ENCODE measurements at places on chromosomes 6 and 20.
A peak's percentile ranks its signal among the peaks of the same experiment; 100 is the strongest.

- H3K36me3 ChIP-seq, result peaks cover 31% of the 10 kb centered on the region
- no peak for DNase-seq
- H3K4me1 ChIP-seq, result peaks cover 64% of the 10 kb centered on the region
- H3K4me3 ChIP-seq, result peak overlapping the region; percentile 96
Measured at GRCh38 chr20:32358632-32358882, 426 bp downstream of the ASXL1 start.

DNA sequence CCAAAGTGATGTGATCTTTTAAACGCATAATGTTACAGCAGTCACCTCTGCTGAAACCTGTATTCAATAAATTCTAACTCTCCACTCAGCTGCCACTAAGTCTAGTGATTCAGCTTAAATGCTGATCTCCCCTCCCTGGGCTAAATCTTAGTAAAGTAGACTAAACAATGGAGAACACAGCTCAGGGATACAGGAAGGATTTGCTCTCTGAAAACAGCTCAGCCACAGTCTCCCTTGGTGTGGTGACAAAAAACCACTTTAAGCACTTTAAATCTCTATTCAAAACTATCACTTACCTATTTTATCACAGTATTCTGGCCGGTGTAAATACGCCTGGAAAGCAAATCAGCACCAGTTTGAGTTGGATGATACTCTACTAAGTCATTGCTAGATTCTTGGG is 130.6 kb downstream of the RFX6 start:
- no peaks in the 10 kb centered on the region for H3K4me1 ChIP-seq
- H3K4me3 ChIP-seq, result no peak overlapping the region
- no peaks in the 10 kb centered on the region for H3K36me3 ChIP-seq
- no peaks in the 10 kb centered on the region for H3K27me3 ChIP-seq
- no peak overlapping the region for H3K27ac ChIP-seq

GRCh38 chr6:116973976-116974375 is 96.9 kb downstream of the RFX6 start:
- no peaks in the 10 kb centered on the region for H3K4me1 ChIP-seq
- H3K27ac ChIP-seq, result no peak overlapping the region
- H3K36me3 ChIP-seq, result no peaks in the 10 kb centered on the region
- H3K4me3 ChIP-seq, result no peak overlapping the region

DNA sequence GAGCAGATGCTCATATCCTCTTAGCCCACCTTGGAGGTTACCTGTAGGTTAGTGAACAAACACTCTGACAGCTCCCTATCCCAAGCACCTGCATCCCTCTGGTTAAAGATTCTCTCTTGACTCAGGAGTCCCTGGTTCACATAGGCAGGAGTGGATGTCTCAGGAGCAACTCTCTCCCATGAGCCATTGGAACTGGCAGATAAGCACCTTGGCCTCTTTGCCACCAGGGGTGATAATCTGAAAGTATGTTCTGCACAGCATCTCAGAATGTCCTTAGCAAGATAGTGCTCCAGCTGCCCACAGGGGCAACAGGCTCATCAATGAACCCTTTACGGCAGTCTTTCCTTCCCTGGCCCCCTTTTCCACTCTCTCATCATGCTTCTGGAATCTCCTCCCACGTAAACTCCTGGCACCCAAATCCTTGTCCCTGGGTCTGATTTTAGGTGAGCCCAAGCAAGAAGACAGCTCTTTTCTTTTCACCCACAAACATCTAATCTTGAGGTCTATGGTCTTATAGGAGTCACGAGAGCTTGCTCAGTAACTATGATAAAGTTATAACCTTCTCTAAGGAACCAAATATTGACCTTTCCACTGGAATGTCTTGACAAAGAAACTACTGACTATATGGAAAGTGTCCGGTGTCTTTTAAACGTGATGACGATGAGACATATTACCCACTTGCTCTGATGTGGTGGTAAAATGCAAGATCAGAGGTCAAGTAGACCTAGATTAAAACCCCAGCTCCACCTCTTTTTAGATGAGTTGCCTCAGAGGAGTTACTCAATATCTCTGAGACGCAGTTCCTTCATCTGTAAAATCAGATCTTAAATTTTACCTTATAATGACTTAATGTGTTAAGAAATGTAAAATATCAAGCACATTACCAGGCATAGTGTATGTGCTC is 39.8 kb upstream of the ISM1 start:
- H3K27ac ChIP-seq, result no peak overlapping the region
- H3K4me3 ChIP-seq, result no peak overlapping the region
- no peaks in the 10 kb centered on the region for H3K36me3 ChIP-seq
- peaks cover 3% of the 10 kb centered on the region for H3K27me3 ChIP-seq
- peaks cover 5% of the 10 kb centered on the region for H3K4me1 ChIP-seq

GRCh38 chr20:57335392-57335791 is 5.8 kb downstream of the SPO11 start:
- H3K27ac ChIP-seq, result no peak overlapping the region
- H3K36me3 ChIP-seq, result no peaks in the 10 kb centered on the region
- H3K4me3 ChIP-seq, result no peak overlapping the region
- H3K4me1 ChIP-seq, result no peaks in the 10 kb centered on the region

GRCh38 chr6:28988536-28989311 is 16.4 kb downstream of the ZNF311 start:
- peaks cover 27% of the 10 kb centered on the region for H3K27me3 ChIP-seq
- H3K4me1 ChIP-seq, result peaks cover 26% of the 10 kb centered on the region
- H3K27ac ChIP-seq, result no peak overlapping the region

- no peak overlapping the region for H3K27ac ChIP-seq
- no peak overlapping the region for H3K4me3 ChIP-seq
- peaks cover 12% of the 10 kb centered on the region for H3K27me3 ChIP-seq
- H3K4me1 ChIP-seq, result peaks cover 2% of the 10 kb centered on the region
- DNase-seq, result peak; percentile 9
- H3K36me3 ChIP-seq, result peaks cover 3% of the 10 kb centered on the region
Measured at GRCh38 chr6:105688573-105688972, 285.7 kb upstream of the PREP start.

- no peaks in the 10 kb centered on the region for H3K27me3 ChIP-seq
- H3K4me1 ChIP-seq, result peaks cover 47% of the 10 kb centered on the region
- peak overlapping the region; percentile 93 for H3K4me3 ChIP-seq
Measured at GRCh38 chr6:157019733-157020132, 242.6 kb downstream of the ARID1B start.

GRCh38 chr6:46265373-46265772 is 94.6 kb upstream of the ENPP5 start:
- H3K4me3 ChIP-seq, result no peak overlapping the region
- no peaks in the 10 kb centered on the region for H3K36me3 ChIP-seq
- H3K4me1 ChIP-seq, result no peaks in the 10 kb centered on the region
- peaks cover 6% of the 10 kb centered on the region for H3K27me3 ChIP-seq
- DNase-seq, result no peak

GRCh38 chr6:75230484-75231325 is 12.9 kb downstream of the COX7A2 start:
- no peak overlapping the region for H3K27ac ChIP-seq
- no peak for DNase-seq
- H3K27me3 ChIP-seq, result no peaks in the 10 kb centered on the region
- no peaks in the 10 kb centered on the region for H3K4me1 ChIP-seq
- H3K36me3 ChIP-seq, result no peaks in the 10 kb centered on the region
- H3K4me3 ChIP-seq, result no peak overlapping the region

DNA sequence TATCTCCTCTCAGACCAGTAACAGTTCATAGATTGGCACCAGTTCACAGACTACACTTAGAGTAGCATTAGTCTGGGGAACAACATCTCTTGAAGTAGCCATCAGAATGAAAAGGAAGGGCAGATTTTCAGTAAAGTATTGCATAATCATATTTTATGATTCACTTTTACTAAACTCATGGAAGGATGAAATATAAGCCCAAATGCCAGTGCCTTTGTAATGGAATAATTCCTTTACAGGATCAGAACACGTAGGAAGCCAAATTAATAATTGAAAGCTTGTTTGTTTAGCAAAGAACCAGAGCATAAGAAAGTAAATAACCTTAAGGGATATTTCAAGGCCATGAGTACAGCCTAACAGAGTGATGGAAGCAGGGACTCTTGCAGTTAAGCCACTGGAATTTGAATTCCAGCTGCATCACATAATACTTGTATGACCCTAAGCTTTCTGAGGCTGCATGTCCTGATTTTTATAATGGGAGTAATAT is 11.4 kb upstream of the LOC128125822 start:
- peaks cover 7% of the 10 kb centered on the region for H3K27me3 ChIP-seq
- no peaks in the 10 kb centered on the region for H3K36me3 ChIP-seq
- H3K27ac ChIP-seq, result no peak overlapping the region
- no peak for DNase-seq
- H3K4me1 ChIP-seq, result no peaks in the 10 kb centered on the region
- no peak overlapping the region for H3K4me3 ChIP-seq

DNA sequence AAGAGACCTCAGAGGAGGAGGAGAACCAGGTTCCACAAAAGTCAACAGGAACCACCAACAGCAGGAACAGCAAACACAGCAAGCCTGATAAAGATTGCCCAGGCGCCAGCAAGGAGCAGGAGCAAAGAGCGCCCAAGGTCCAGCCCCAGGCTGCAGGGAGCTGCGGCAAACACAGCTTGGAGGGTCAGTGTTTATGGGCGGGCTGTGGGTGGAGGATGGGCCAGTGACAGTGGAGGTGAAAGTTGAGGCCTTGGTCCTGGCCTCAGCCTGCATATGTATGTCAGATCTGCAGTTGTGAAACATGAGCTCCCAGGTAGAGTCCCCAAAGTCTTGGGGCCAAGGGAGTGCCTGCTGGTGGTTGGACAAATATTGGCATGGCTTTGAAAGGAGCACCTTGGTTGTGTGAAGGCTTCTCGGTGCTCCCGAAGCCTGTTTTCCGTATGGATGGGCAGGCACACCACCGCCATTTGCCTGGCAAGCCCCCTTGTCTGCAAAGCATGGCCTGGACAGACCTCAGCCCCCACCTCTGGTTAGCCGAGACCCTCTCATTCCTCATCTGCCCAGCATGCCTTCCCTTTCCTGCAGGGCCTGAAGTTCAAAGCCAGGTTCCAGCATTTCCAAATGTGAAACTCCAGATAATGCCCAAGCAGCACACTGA is 2.0 kb upstream of the CAPN11 start:
- H3K36me3 ChIP-seq, result no peaks in the 10 kb centered on the region
- peaks cover 9% of the 10 kb centered on the region for H3K4me1 ChIP-seq
- DNase-seq, result no peak
- no peak overlapping the region for H3K4me3 ChIP-seq

- H3K4me1 ChIP-seq, result peaks cover 2% of the 10 kb centered on the region
- no peaks in the 10 kb centered on the region for H3K36me3 ChIP-seq
- DNase-seq, result no peak
- no peak overlapping the region for H3K27ac ChIP-seq
- no peak overlapping the region for H3K4me3 ChIP-seq
Measured at GRCh38 chr6:106702046-106702445, 72.7 kb downstream of the QRSL1 start.

DNA sequence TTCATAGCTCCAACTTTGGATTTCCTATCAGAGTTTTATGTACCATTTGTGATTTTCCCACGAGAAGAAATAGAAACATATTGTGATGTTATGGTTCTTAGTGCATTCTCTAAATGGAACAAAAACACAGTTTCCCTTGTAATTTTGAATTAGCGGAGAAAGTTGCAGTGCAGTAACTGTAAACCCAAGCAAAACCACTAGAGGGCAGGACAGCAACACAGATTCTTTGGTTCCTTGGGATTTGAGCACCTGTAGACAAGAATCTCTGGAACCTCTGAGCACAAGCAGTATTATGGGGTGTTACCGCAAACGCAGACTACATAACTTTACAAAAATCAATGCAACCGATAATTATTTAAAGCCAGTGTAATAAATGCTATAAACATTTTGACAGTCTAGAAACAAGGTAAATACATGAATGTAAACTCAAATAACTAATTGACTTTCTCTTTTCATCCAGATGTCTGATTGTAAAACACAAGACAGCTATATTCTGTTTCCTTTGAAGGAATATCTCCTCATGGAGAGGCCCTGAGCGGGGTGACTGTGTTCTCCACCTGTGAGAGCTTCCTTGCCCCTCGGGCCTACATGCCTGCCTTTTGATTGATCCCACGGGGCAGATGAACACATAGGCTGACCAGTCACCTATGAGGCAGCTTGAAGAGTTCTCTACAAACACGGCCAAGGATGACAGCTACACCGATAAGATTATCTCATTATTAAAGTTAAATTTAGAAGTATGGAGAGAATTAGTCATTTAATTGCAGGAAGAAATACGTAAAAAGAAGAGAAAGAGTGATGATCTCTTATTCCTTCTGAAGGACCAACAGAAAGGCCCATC is 67.5 kb upstream of the COL21A1 start:
- no peaks in the 10 kb centered on the region for H3K4me1 ChIP-seq
- no peak overlapping the region for H3K4me3 ChIP-seq
- no peak overlapping the region for H3K27ac ChIP-seq
- peak; percentile 7 for DNase-seq
- no peaks in the 10 kb centered on the region for H3K36me3 ChIP-seq

- H3K4me1 ChIP-seq, result peaks cover 20% of the 10 kb centered on the region
- H3K27me3 ChIP-seq, result no peaks in the 10 kb centered on the region
- H3K27ac ChIP-seq, result no peak overlapping the region
- no peak overlapping the region for H3K4me3 ChIP-seq
- no peaks in the 10 kb centered on the region for H3K36me3 ChIP-seq
Measured at GRCh38 chr6:14665827-14666724, 548.5 kb downstream of the CD83 start.

GRCh38 chr6:108766886-108767285 is 81.3 kb upstream of the ARMC2 start:
- H3K27me3 ChIP-seq, result peaks cover 5% of the 10 kb centered on the region
- H3K36me3 ChIP-seq, result no peaks in the 10 kb centered on the region
- H3K27ac ChIP-seq, result no peak overlapping the region
- no peak overlapping the region for H3K4me3 ChIP-seq
- peaks cover 6% of the 10 kb centered on the region for H3K4me1 ChIP-seq

DNA sequence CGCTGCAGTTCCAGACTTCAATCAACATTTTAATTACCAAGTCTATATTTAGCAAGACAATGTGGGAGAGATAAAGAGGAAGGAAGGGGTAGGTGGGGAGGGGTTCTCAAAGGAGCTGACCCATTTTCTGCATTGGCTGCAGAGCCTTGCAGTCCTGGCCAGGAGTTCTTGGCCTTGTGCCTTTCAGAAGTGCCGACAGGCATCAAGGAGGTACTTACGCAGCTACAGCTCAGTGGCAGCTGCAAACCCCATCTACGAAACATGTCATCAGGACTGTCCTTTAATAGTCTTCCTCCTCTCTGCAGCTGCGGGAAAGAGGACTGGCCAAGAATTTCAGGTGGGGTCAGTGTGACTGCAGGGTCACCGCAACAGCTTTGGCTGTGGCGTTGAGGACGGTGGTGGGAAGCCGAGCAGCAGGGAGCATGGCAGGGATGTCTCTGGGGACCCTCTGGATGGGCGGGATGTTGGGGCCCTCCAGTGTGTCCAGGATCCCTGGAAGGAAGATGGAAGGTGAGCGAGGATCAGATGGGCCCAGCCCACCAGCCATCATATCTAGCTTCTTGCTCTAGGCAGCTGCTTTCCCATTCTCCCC is 1.8 kb upstream of the LRRC73 start:
- H3K27me3 ChIP-seq, result peaks cover 18% of the 10 kb centered on the region
- H3K27ac ChIP-seq, result no peak overlapping the region
- DNase-seq, result no peak
- H3K4me1 ChIP-seq, result peaks cover 30% of the 10 kb centered on the region
- H3K4me3 ChIP-seq, result no peak overlapping the region

- H3K27ac ChIP-seq, result no peak overlapping the region
- H3K4me1 ChIP-seq, result no peaks in the 10 kb centered on the region
- H3K4me3 ChIP-seq, result no peak overlapping the region
- H3K27me3 ChIP-seq, result no peaks in the 10 kb centered on the region
Measured at GRCh38 chr6:19415605-19416326, 421.4 kb upstream of the ID4 start.

GRCh38 chr20:51402201-51402600 is 140.3 kb downstream of the NFATC2 start:
- no peaks in the 10 kb centered on the region for H3K27me3 ChIP-seq
- peak; percentile 59 for DNase-seq
- peak overlapping the region; percentile 1 for H3K4me3 ChIP-seq
- H3K27ac ChIP-seq, result peak overlapping the region; percentile 99

Data from activated CD8-positive, alpha-beta T cell treated with anti-CD3 and anti-CD28 coated beads for 36 hours (primary cell).